ENCODE measurements at places on chromosomes 4 and X. TPM values are rescaled to one million over a fixed set of nuclear protein-coding genes. Genes with fewer than 3 reads are reported as not detected.

Gene MAPK10
- 0.10 TPM for total RNA-seq

Gene CFAP299
- total RNA-seq = not detected

Gene SOD3
- 0.58 TPM for total RNA-seq

Gene SPANXA2
- total RNA-seq = not detected

Gene PPEF1
- 0.19 TPM for total RNA-seq

Gene CSAG1
- total RNA-seq = not detected

Gene EFHC2
- total RNA-seq = 0.10 TPM

Data from glomerular endothelial cell (primary cell).